ENCODE measurements at places on chromosomes 1 and 21.

- H3K27ac ChIP-seq = no peak overlapping the region
- H3K4me1 ChIP-seq = no peaks in the 10 kb centered on the region
- H3K27me3 ChIP-seq = peaks cover 1% of the 10 kb centered on the region
These were observed 162.3 kb upstream of the VAMP3 start for GRCh38 chr1:7608628-7609305.

- peaks cover 45% of the 10 kb centered on the region for H3K4me1 ChIP-seq
- no peak for DNase-seq
- no peaks in the 10 kb centered on the region for H3K36me3 ChIP-seq
- H3K27ac ChIP-seq = peak overlapping the region; percentile 86
These were observed 15.4 kb downstream of the COL18A1 start for GRCh38 chr21:45420061-45421041.

DNA sequence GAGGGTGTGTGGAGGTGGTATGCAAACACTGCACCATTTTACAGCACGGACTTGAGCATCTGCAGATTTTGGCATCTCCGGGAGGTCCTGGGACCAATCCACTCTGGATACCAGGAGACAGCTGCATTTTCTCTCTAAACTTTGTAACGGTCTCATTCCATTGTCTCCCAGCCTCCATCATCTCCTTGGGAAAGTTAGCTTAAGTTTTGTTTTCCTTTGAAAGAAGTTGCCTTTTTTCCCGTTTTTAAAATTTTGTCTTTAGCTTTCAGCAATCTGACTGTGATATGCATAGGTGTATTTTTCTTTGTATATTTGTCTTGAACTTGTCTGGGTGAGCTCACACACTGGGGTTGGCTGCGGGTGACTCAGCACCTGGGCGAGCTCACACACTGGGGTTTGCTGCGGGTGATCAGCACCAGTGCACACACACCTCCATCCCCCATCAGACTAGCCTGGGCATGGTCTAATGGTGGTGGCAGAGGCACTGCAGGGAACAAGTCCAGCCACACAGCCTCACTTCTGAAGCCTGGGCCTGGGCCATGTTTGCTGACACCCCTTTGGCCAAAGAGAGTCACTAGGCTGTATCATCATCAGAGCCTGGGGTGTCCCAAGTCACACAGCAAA is 32.1 kb upstream of the COL18A1 start:
- H3K27me3 ChIP-seq = no peaks in the 10 kb centered on the region
- H3K27ac ChIP-seq = no peak overlapping the region
- H3K4me1 ChIP-seq = peaks cover 3% of the 10 kb centered on the region
- DNase-seq = no peak

GRCh38 chr1:173715538-173715844 is 710 bp downstream of the KLHL20 start:
- peak overlapping the region; percentile 97 for H3K27ac ChIP-seq
- peaks cover 9% of the 10 kb centered on the region for H3K36me3 ChIP-seq
- H3K4me3 ChIP-seq = peak overlapping the region; percentile 91

DNA sequence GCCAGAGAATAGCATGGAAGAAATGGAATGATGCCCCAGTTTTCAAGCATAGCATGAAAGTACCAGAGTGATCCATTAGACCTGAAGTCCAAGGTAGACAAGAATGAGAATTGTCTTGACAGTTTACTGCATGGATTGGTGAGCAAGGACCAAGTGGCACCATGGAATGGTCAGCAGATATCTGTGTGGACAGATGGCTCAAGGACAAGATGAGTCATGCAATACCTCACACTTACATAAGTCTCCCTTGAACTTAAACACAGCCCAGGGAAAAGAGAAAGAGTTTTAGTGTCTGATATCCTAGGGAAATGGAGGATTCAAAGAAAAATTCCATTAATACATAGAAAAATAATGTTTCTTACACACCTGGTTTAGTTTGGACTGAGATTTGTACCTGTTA is 195.2 kb downstream of the MRPL39 start:
- H3K4me3 ChIP-seq = no peak overlapping the region
- no peaks in the 10 kb centered on the region for H3K36me3 ChIP-seq

DNA sequence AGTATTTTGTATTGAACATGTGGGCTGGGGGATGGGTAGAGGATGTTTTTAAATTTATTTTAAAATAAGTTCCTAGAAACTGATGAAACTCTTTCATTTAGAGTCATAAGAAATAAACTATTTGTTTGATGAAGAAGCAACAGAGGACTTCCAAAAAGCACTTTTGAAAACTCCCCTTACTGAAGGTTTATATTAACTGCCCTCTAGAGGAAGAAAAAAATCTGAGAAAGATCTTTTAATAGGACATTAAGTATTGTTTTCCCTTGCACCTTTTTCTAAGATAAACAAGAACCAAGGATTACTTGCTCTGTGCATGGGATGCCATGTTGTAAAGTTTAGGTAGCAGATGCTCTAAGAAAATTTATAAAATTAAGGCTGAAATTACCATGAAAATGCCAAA is 14.1 kb downstream of the DISP1 start:
- no peak overlapping the region for H3K4me3 ChIP-seq
- H3K4me1 ChIP-seq = peaks cover 68% of the 10 kb centered on the region
- DNase-seq = no peak
- peak overlapping the region; percentile 58 for H3K27ac ChIP-seq
- H3K27me3 ChIP-seq = no peaks in the 10 kb centered on the region

DNA sequence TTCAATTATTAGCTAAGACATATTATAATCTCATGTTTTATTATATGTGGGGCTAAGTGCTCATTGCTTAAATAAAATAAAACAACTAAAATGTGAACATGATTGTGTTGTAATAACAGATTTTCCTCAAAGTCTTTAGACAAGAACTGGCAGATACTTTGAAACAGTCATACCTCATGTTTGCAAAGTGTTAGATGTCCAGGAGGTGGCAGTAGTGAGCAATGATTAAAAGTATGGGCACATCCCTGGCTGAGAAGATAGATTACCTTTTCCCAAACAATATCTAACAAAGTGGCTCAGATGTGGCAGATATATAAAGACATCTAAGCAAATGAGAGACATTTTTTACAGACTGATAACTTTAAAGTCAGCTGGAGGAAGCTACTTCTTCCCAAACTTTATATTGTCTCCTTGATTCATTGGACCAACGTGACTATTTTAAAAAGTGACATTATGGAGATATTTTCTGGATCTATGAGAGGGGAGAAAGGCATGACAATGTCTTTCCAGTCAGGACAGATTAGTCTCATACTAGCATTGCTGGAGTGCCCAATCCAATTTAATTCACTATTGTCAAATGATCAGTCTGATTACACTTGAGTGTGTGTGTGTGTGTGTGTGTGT is 269.8 kb downstream of the S1PR1 start:
- H3K4me3 ChIP-seq = no peak overlapping the region
- peaks cover 16% of the 10 kb centered on the region for H3K4me1 ChIP-seq
- no peaks in the 10 kb centered on the region for H3K36me3 ChIP-seq
- no peak for DNase-seq
- no peaks in the 10 kb centered on the region for H3K27me3 ChIP-seq

GRCh38 chr1:16048573-16049189 is 5.1 kb downstream of the CLCNKB start:
- H3K36me3 ChIP-seq = no peaks in the 10 kb centered on the region
- peaks cover 4% of the 10 kb centered on the region for H3K4me1 ChIP-seq
- peak; percentile 64 for DNase-seq
- H3K27ac ChIP-seq = no peak overlapping the region
- peak overlapping the region; percentile 58 for H3K4me3 ChIP-seq

DNA sequence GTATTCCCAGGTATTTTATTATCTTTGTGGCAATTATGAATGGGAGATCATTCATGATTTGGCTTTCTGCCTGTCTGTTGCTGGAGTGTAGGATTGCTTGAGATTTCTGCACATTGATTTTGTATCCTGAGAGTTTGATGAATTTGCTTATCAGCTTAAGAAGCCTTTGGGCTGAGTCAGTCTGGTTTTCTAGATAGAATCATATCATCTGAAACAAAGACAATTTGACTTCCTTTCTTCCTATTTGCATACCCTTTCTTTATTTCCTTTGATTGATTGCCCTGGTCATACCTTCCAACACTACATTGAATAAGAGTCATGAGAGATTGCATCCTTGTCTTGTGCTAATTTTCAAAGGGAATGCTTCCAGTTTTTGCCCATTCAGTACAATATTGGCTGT is 8.0 kb downstream of the OR2L3 start:
- DNase-seq = no peak
- H3K36me3 ChIP-seq = peaks cover 2% of the 10 kb centered on the region
- H3K4me3 ChIP-seq = no peak overlapping the region
- H3K27ac ChIP-seq = no peak overlapping the region
- H3K27me3 ChIP-seq = no peaks in the 10 kb centered on the region
- H3K4me1 ChIP-seq = no peaks in the 10 kb centered on the region

DNA sequence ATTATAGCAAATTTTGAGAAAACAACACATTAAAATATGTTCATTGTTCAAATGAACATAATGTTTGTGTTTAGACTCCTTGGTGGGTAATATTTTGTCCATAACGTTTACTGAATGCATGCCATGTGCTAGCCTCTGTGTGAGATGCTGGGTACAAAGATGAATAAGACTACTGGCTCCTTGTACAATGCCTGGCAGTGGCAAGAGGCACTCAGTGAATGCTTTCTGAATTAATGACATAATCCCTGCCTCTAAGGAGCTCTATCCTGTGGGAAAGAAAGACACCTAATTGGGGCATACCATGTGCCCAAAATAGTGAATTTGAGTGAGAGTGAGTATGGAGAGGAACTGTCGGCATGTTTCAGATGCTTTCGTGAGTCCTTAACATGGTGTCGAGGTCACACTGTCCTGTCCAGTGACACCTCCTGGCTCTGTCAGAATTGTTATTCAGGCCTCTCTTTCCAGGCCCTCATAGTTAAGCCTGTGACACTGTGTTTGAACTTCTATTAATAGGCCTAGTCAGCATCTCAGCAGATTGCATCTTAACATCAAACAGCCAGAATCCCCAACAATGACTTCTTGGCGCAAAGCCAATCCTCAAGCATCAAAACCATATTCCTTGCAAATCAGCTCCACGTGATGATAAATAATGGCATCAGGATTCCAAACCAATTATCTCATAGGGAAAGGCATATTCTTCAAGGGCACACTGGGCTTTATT is 32.8 kb upstream of the S1PR1 start:
- no peaks in the 10 kb centered on the region for H3K36me3 ChIP-seq
- H3K4me3 ChIP-seq = no peak overlapping the region
- H3K27me3 ChIP-seq = no peaks in the 10 kb centered on the region
- H3K4me1 ChIP-seq = peaks cover 36% of the 10 kb centered on the region
- peak; percentile 61 for DNase-seq

GRCh38 chr1:116751146-116751545 is 3.1 kb upstream of the CD2 start:
- H3K27me3 ChIP-seq = no peaks in the 10 kb centered on the region
- H3K4me3 ChIP-seq = no peak overlapping the region
- no peak for DNase-seq
- H3K4me1 ChIP-seq = no peaks in the 10 kb centered on the region
- no peaks in the 10 kb centered on the region for H3K36me3 ChIP-seq

GRCh38 chr1:229380536-229381160 is 37.8 kb upstream of the CCSAP start:
- H3K36me3 ChIP-seq = no peaks in the 10 kb centered on the region
- H3K4me1 ChIP-seq = no peaks in the 10 kb centered on the region
- no peak for DNase-seq
- H3K27me3 ChIP-seq = peaks cover 37% of the 10 kb centered on the region
- H3K27ac ChIP-seq = no peak overlapping the region

- no peak for DNase-seq
- no peak overlapping the region for H3K4me3 ChIP-seq
- no peak overlapping the region for H3K27ac ChIP-seq
- H3K36me3 ChIP-seq = peaks cover 21% of the 10 kb centered on the region
- peaks cover 9% of the 10 kb centered on the region for H3K4me1 ChIP-seq
These were observed 112.2 kb downstream of the DYRK1A start for GRCh38 chr21:37478794-37479193.

DNA sequence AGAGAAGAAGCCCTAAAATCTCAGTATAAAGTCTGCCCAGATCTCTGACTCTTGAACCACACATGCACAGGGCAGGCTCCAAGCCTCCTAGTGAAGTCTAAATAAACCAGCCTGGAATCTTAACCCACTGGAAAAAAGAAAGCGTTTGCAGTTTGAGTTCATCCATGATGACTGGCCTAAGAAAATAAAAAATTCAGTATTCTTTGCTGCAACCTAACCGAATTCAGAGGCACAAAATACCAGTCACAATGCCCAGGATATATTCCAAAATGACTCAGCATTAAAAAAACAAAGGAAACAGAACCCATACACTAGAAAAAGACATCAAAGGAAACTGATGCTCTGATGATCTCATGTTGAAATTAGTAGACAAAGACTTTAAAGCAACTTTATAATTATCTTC is 269.2 kb downstream of the SDCCAG8 start:
- peaks cover 18% of the 10 kb centered on the region for H3K4me1 ChIP-seq
- H3K4me3 ChIP-seq = no peak overlapping the region
- no peaks in the 10 kb centered on the region for H3K27me3 ChIP-seq
- peak overlapping the region; percentile 21 for H3K27ac ChIP-seq

DNA sequence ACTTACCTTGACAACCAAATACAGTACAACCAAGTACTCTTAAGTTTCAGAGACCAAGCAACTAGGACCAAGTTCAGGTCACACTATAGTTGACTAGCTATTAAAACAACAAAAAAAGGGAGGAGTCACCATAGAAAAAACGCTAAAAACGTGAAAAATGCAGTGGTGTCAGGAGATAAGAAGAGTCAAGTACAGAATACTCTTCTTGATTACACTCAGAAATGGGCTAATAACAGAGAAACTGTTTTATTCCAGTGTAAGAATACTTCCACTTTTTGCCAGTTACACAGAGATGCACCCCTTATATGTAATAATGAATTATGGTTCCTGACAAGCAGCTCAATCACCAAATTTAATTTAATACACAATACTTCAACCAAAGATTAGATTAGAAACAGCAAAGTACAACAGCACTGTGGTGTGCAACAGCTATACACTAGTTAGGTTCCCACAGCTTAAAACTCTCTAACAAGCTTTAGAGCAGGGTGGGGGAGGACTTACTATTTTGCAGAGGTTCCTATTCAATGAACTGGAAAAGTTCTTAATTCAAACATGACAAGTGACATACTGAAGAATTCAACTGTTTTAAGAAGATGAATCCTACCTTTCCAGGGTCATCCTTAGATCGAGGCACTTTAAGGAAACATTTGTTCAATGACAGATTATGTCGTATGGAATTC is 70.4 kb downstream of the FOXJ3 start:
- peaks cover 66% of the 10 kb centered on the region for H3K4me1 ChIP-seq
- no peak overlapping the region for H3K4me3 ChIP-seq
- H3K36me3 ChIP-seq = peaks cover 30% of the 10 kb centered on the region
- no peak for DNase-seq

- DNase-seq = no peak
- no peak overlapping the region for H3K4me3 ChIP-seq
These were observed 132.8 kb downstream of the RERE start for GRCh38 chr1:8684590-8684989.

DNA sequence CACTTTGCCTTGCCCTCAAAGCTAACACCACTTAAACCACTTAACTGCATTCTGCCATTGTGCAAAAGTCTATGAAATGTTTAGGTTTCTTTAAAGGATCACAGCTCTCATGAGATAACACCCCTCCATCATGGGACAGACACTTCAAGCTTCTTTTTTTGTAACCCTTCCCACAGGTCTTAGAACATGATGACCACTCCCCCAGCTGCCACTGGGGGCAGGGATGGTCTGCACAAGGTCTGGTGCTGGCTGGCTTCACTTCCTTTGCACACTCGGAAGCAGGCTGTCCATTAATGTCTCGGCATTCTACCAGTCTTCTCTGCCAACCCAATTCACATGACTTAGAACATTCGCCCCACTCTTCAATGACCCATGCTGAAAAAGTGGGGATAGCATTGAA is 7.7 kb downstream of the ADAMTS1 start:
- peaks cover 50% of the 10 kb centered on the region for H3K36me3 ChIP-seq
- no peak overlapping the region for H3K4me3 ChIP-seq
- no peaks in the 10 kb centered on the region for H3K27me3 ChIP-seq
- DNase-seq = no peak
